ENCODE measurements at places on chromosomes 12 and 14.

DNA sequence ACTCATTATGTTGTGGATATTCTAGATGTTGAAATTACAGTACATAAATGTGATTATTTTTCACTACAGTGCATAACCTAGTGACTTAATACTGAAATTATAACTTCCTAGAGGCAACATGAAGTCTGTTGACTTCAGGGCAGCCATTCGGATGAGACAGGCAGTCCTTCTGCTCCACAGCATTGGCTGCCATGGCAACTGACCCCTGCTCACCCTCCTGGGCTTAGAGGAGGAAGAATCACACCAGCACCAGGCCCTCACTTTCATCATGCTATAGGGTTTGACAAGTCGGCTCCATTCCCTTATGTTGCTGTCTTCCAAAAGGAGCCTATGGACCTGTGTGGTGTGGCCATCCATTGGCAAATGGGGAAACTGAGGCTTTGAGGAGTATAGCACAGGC, 233.5 kb upstream of the TMEM132C start:
- no peak for DNase-seq

DNA sequence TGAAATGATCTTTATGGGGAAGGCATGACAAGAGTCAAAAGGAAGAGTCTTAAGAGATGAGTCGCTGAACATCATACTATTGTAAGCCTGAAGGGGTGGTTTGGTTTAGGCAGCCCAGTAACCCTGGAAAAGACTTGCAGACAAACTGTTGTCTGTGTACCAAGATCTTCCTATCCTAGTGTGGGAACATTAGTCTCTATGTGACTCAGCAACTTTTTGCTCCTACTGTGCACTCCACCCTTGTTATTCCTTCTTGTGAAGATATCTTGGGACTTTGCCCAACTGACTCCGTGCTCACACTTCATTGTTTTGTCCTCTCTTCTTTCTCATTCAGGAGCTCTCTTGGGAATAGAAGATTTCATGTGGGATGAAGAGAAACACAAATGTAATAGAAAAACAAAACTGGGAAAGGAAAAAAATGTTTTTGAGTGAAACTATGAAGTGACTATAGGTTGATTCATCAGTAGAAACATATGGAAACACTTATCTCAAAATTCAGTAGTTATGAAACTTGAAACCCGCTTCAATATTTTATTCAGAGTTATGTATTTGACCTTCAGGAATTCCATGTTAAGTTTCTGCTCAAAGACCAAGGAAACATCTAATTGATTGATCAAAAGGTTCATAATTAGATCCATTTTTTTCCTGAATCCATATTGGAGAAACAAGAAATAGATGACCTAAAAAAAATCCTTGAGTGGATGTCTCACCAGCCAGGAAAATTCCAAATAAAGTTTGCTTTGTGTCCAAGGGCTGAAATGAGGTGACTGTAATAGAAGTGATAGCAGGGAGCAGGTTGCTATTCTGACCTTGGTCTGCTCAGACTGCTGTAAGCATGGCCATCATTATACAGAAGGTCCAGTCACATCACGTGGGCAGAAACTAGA, 67.2 kb downstream of the BTG1 start:
- DNase-seq, result peak; percentile 91

DNA sequence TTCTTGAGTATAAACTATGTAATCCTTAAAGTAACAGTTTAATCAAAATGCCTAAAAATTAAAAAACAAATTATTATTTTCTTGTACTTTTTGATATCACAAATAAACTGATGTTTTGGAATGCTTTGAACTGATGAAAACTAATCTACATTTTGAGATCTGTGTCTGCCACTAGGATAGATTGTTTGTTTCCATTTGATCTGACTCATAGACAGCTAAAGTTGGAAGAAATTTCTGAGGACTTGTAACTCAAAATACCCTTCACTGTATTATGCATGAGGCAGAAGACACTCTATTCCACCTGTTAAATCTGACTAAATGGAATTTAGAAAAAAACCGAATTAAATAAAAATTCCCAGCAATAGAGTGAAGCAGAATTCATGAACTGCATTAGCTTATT, 1400.0 kb upstream of the FLRT2 start:
- no peak for DNase-seq

DNA sequence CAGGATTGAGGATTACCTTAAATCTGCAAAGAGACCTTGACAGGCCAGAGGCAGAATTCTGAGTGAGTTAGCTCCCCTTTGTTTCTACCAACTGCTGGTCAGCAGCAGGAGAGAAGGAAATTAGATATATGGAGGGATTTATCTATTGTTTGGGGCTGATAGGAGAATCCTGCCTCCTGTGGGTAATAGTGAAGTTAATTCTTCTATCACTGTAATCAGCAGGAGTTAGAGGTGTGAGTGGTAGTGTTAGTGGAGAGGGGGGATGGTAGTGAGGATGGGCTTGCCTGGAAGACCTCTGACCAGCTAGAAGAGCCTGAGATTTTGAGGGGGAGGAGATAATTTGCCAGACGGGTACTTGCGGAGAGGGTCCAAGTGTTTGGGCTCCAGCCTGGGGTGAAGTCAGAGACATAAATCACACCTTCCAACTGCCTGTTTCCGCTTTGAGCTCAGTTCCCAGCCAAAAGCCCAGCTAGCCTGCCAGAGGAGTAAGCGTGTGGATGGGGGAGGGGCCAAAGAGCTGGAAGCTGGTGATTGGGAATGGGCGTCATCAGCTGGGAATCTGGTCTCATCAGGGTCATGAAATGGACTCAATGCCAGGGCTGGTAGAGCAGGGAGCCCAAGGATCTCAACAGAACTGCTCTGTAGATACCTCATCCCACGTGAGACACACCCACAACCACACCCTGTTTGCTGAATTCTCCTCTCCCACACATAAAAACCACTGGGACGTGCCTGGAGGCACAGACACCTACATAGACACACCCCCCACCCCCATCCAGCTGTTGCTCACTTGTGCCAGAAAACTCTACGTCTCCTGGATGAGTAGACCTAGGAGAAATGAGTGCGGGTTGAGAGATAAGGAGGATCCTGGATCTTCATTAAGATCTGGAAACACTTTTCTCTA, 13.1 kb upstream of the ITGA5 start:
- no peak for DNase-seq

GRCh38 chr14:103000291-103000921, 56.9 kb downstream of the CDC42BPB start:
- no peak for DNase-seq

DNA sequence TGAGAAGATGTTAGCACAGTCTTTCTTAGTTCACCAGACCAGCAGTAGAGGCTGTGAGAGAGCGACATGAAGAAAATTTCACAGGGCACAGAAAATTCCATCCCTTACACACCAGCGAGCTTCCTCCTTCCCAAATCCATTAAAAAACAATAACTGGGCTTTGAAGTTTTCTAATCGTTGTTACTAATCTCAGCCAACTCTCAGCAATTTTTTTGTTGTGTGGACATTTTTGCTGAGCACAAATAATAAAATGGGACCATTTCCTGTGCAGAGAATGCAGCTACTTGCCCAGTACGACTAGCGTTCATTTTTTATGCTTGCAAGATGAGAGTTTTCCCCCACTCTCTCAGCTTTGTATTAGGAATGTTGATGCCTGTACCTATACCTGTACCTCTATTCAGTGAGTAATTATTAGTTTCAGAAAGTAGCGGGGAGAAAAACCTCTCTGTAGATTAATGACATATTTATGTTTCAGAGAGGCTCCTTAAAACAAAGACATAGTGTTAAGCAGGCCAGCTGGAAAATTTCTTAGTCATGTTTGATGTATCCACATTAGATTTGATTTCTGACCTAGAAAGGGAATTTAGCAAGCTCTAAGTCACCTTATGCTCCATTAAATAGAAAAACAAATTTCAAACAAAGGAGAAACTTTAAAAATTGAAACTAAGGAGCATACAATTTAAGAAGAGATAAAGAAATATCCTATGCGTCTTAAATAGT, 146.5 kb downstream of the SRGAP1 start:
- no peak for DNase-seq

DNA sequence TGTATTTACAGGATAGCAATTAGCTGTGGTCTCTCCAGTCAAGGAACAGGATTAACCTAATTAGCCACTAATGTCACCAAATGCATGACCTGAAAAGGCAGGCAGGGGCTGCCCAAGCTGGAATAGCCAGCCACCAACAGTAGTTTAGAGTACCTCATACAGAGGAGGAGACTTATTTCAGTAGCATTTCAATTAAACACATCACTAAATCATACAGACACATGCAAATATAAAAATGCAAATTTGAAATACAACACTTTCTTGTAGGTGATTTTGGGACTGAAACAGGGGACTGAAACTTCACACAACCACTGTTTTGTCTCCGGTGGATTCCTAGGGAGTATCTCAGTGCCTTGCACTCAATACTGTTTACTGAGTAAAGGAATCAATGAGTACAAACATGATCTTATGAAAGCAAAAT, 636 bp upstream of the IFNG-AS1 start:
- no peak for DNase-seq

GRCh38 chr12:67648521-67649260, at the start of gene DYRK2:
DYRK2 (plus strand) TSS chr12:67648745; CDS start chr12:67649134, 389 bp downstream.
- DNase-seq, result no peak

GRCh38 chr14:87944987-87945604, 47.9 kb downstream of the GALC start:
- peak; percentile 14 for DNase-seq

DNA sequence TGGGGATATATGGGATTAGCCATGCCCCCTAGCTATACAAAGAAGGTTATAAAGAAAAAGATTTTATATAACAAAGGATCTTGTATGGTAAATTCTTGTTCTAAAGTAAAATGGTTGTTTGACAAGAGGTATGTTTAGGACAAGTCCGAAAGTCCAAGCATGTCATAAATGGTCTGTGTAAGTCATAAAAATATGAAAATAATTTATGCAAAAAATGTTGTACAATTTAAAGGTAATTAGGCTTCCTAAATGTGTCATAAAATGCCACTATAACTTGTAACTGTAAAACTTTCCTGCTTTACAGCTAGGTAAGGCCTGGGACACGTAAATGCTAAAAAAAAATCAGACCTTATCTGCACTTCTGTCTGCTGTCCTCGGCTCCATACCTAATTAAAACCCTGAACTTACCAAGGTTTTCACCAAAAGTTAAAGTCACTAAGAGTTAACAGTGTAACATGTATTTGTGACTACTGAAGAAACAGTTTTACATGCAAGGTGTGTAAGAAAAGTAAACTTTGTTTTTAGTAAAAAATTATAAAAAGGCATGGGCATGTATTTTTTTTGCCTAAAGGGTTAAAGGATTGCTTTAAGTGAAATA, 110.0 kb upstream of the RESF1 start:
- peak; percentile 47 for DNase-seq

DNA sequence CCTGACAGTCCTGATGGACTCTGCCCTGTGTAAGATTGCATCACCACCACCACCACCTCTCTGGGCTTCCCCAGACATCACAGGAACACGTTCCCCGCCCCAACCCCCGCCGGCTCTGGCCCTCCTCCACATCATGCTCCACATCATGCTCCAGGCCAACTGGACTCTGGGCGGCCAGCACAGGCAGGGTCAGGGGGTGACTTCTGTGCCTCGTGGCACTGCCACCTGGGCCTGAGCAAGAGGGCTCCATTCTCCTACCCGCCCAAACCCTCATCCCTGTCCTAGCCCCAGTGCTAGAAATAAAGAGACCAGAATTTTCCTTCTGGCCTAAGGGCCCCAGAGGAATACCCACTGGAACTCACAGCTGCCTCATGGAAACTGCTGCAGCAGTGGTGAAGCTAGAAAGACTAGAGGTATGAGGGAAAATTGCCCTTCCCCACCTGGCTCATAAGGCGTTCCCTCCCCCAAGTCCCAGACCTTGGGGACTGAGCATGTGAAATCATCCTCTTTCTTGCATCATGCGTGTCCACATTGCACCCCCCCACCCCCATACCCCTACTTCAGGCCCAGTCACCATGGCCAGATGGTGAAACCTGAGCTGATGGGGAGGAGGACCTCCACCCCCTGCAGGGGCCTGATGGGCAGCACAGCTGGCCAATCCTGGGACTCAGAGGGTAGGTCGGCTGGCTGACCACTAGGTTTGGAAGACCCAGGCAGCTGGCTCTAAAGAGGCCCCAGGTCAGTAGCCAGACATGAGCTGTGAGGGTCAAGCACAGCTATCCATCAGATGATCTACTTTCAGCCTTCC, at the start of gene INHBE:
Gene INHBE (plus strand): TSS at position 742 of the 808 bp plus-strand sequence. CDS start 230 bp downstream, outside the sequence.
- peak; percentile 66 for DNase-seq

- no peak for DNase-seq
These were observed 13.7 kb upstream of the WSCD2 start for GRCh38 chr12:108115123-108116121.

DNA sequence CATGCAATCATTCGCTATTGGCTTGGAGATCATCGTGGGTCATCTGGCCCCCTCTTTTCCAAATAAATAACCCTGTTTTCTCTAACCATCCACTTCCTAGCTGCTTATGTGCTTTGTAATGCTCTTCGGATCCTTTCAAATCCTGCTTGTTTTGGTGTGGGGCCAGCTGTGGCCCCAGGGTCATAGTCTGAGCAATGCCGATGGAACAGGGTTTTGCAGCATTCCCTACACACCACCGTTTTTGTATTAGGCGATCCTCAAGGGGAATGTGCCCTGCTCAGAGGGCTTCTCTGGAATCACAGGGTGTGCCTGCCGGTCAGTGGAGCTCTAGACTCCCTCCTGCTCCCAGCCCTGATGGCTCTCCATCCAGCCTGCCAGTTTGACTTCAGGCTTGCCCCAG, 78.1 kb upstream of the NRXN3 start:
- no peak for DNase-seq

DNA sequence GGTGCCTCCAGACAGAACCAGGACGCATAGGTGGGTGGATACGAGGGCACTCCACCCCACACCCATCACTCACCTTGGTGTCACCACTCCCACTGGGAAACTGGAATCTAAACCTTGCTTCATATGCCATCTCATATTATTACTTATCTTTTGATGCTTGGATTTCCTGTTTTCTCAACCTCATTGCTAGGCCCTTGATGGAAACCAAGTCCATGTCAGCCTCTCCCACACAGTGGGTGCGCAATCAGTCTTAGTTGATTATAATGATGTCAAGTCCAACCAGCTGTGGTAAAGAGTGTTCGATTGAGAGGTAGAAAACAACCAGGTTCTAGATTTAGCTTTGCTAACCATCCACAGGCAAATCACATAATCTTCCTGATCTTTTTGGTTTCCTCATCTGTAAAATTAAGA, 584 bp upstream of the DDHD1 start:
- DNase-seq, result no peak

DNA sequence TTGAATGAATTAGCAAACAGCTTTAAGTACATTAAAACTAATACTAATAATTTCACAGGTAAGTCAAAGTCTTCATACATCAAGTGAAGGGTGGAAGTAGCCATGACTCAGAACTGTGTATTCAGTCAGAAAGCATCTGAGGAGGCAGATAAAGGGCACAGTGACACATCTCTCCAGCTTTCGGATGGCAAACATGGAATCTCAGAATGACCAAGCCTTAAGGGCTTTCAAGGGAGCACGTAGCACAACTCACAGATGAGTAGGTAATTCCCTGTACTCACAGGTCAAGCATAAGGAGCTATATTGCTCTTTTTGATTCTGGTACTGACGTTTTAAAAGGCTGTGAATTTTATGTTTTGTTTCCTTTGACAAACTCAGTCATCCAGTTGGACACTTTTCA, 56.0 kb downstream of the MDGA2 start:
- no peak for DNase-seq

DNA sequence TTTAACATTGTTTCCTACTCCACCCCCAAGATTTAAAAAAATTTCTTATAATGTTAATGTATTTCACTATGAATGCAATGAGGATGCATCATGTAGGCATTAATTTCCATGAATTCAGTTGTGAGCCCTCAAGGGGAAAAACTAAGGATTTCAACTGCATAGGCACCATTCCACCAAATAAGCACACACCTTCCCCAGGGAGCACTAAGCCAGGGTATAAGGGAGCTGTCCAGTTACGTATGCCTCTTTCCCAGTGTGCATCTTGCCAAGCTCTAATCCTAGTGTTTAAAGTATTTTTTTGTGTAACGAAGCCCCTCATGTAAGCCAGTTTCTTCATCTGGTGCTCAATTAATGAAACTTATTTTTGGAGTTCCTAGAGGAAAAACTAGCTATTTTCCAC, 6.6 kb downstream of the FERMT2 start:
- no peak for DNase-seq

Measured in HS-27A (cell line).